ENCODE measurements at places on chromosomes 2 and 18.

DNA sequence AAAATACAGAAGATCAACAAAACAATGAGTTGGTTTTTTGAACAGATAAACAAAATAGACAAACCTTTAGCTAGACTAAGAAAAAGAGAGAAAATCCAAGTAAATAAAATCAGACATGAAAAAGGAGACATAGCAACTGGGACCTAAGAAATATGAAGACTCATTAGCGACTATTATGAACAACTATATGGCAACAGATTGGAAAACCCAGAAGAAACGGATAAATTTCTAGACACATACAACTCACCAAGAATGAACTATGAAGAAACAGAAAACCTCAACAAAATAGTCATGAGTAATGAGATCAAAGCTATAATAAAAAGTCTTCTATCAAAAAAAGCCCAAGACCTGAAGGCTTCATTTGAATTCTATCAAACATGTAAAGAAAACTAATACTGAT lies 59.3 kb downstream of the EPB41L3 start:
- DNase-seq, result no peak

GRCh38 chr2:224252631-224253030 lies 149.3 kb downstream of the FAM124B start:
- DNase-seq, result no peak

- DNase-seq, result peak; percentile 23
Observed at GRCh38 chr2:150624001-150624401, 136.5 kb upstream of the RND3 start.

DNA sequence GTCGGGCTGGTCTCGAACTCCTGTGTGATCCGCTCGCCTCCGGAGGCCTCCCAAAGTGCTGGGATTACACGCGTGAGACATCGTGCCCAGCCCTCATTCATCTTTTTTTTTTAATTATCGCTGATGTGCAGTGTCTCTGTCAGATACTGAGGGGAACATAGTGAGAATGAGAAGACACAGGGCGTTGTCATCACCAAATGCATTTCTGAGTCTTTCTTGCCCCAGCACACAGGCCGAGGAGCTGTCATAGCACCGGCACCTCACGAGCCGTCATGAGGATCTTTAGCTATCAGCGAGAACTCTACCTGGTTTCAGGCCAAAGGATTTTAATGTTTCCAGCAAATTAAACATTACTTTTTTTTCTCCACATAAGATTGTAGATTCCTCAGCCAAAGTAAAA lies 548.0 kb upstream of the SOX11 start:
- no peak for DNase-seq

DNA sequence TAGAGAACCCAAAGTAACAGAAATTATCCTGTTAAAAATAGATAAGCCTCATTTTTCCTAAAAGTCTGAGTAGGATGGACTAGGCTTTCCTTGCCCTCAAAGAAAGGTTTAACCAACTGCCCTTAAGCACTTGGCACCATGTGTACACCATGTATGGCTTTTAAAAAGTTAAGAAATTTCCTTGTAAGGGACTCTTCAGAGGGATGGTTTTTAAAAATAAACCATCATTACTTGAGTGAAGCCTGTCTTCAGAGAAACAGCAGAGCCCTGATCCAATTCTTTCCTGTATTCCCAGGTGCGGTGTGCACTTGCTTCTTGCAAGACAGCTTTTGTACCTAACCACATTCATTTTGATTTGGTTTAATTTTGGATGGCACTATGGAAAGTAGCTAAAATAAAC lies 1.1 kb upstream of the NEMP2 start:
- peak; percentile 34 for DNase-seq

DNA sequence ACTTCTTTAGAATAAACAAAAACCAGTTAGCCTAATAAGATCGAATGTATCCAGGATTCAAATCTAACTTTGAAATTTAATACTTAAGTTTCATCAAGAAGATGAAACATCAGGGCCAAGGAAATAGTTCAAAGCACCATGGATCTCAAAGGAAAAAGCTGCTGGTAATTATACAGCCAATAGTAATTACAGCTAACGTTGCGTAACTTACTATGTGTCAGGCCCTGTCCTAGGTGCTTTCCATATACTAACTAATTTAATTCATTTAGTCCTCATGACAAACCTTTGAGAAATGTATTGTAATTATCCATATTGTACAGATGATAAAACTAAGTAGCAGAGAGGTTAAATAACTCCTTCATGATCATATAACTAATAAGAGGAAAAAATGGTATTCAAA lies 598.6 kb downstream of the NYAP2 start:
- DNase-seq, result no peak

- DNase-seq, result peak; percentile 49
Observed at GRCh38 chr2:47046271-47046670, 108.8 kb downstream of the STPG4 start.

DNA sequence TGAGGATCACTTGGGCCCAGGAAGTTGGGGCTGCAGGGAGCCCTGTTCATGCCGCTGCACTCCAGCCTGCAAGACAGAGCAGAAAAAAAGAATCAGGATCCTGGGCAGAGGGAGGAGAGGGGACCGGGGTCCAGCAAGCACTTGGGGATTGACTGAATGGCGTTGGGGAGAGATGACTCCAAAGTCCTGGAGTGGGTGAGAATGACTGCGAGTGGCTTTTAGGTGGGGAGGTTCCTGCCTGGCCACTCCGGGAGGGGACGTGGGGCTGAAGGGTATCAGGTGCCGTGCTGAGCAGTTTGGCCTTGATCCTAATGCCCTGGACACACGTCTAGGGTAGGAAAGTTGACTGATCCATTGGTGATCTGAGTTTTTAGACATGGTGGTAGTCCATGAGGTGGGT lies 3.5 kb upstream of the NFATC1 start:
- no peak for DNase-seq

GRCh38 chr2:104177179-104177578 lies 676.7 kb upstream of the POU3F3 start:
- DNase-seq, result no peak

DNA sequence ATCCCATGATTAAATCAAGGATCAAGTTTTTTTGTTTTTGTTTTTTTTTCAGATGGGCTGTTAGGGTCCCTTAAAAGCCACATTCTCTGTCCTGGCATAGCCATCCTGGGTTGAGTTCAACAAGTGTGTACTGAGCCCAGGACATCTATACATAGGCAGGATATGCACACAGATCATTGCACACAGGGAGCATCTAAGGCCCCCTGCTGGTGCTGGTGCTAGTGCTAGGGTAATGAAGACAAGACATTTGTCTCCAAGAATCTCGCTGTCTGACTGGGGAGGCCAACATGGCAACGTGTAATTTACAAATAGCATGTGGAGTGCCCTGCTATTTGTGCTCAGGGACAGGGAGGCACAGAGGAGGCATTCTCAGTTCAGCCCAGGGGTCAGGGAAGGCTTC lies 124.5 kb downstream of the VAPA start:
- no peak for DNase-seq

DNA sequence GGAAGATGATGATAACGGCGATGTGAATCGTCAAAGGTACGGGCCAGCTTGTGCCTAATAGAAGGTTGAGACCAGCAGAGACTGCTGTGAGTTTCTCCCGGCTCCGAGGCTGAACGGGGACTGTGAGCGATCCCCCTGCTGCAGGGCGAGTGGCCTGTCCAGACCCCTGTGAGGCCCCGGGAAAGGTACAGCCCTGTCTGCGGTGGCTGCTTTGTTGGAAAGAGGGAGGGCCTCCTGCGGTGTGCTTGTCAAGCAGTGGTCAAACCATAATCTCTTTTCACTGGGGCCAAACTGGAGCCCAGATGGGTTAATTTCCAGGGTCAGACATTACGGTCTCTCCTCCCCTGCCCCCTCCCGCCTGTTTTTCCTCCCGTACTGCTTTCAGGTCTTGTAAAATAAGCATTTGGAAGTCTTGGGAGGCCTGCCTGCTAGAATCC lies 3.0 kb downstream of the FZD7 start:
- no peak for DNase-seq

DNA sequence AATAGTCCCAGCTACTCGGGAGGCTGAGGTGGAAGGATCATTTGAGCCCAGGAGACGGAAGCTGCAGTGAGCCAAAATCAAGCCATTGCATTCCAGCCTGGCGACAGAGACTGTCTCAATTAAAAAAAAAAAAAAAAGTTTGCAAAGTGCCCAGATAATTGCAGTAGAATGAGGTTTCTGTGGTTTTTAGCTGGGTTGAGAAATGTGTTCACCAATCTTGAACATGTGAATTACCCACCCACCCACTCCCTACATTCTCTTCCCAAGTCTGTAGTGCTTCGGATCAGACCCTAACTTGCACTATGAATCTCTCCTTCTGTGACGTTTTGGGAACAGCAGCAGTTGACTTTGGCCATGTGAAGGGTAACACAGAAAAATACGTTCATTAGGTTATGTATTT lies 247.3 kb downstream of the PTGR3 start:
- no peak for DNase-seq
